ENCODE measurements at places on chromosomes 1 and 21.

DNA sequence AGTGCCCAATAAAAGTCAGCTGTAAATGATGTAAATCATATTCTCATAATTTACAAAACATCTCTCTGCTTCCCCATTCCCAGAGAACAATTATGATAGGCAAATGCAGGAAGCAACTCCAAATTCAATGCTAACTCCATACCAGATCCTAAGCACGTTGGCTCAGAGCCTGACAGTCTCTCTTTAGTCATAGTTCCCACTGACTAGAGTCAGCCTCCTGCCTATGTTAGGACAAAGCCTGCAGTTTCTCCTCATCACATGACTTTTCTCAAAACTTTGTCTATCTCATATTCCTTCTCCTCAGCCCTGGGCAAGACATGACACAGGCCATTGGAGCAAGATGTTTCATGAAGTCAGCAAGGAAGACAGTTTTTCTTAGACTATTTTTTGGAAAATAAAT is 101.5 kb upstream of the COL24A1 start:
- DNase-seq: peak; percentile 36

GRCh38 chr1:211734359-211734758 is 58.9 kb upstream of the NEK2 start:
- DNase-seq: no peak

DNA sequence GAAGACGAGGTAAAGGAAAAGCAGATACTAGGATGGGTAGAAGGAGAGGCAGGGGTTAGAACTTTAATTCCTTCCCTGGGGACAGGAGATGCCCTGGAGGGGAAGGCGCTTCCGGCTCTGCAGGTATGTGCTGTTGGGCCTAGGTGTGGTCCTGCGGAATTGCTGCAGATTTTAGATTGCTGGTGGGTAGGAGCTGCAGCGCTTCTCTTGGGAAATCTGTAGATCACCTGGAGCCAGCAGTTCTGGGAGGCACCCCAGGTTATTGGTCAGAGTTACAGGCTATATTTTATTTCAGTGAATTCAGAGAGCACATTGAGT is 1.1 kb downstream of the MGST3 start:
- DNase-seq: no peak

GRCh38 chr1:24490101-24490781 is 12.4 kb upstream of the RCAN3 start:
- DNase-seq: no peak

GRCh38 chr1:231420959-231421545 is 1.0 kb downstream of the EGLN1 start:
- peak; percentile 59 for DNase-seq

DNA sequence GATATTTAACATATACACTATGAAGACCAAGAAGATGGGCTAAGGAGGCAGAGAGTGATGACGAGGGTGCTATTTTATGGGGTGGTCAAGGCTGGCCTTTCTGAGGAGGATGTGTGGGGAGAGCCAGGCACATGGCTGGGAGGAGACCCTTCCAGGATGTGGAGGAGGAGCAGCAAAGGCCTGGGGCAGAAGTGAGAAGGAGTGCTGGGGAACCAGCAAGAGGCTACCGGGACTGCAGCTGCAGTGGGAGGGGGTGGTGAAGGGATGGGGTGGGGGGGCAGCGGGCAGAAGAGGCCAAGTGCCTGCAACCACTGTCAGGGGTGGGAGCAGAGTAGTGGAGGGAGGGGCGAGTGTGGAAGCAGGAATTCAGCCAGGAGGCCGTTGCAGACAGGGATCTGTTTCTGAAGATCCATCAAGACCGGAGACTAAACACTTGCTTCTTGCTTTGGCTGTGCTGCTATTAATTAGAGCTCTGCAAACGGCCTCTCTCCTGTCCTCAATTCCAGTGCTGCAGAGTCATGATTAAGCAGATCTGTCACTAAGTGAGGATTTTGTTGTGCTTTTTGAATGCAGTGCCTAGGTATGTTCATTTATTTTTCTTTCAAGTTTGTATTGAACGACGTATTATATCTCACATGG is 89.9 kb downstream of the IER5 start:
- DNase-seq: no peak

GRCh38 chr1:6638226-6638625 is 13.6 kb downstream of the THAP3 start:
- DNase-seq: no peak

DNA sequence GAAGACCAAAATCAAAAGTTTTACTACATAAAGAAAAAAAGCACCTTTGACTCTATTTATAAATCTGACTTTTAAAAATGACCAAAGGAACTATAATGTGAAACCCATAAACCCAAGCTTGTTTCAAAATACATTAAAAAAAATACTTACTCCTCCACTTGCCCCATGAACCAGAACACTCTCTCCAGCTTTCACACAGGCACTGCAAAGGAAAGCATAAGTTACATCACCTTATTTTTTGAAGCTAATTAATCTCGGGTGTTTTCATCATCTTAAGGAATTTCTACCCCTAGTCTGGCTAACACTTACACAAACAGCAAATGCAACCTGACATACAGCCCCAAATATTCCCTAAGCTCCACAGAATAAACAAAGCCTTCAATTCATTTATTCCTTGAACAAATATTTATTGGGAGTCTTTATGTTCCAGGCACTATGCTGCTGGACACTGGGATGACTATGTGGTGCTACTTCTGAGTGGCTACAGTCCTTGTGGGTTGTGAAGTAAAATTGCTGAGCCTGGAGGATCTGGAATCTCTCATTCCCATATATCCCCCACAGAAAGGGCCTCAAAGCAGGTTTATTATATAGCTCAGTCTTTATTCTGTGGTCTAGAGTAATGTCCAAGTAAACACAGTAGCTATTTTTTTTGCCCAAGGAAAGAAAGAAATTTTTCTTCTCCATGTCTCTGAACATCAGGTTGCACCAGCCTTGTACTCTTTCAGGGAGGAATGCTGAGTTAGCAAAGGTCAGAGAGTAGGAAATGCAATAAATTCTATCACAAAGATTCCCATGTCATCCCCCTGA is 18.2 kb downstream of the CRYZ start:
- peak; percentile 58 for DNase-seq

DNA sequence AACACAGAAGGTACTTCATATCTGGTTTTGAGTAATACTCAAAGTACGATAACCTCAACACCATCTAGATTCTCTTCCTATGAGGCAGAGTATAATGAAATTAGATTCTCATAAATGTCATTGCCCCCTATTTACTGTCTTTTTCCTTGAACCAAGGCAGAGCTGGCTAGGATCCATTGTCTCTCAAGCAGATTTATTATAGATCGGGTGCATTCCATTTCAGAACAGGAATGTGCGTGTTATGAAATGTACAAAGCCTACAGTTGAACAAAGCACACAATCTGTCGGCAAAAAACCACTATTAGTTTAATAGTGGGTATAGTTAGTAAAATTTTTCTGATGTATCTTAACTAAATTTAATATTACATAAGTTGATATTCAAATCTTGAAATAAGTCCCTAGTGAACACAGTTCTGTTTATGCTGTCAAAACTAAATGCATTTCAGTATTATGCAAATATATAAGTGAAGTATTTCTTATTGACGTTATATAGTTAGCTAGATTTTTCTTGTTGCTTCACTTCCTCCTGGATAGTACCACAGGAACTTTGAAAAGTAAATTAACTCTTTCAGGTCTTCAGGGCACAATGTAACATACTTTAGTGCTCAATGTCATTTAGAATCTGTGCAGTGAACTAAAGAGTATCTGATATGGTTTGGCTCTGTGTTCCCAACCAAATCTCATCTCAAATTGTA is 92.1 kb downstream of the DDAH1 start:
- no peak for DNase-seq

GRCh38 chr21:43987509-43987908 is 24.6 kb upstream of the TRAPPC10 start:
- no peak for DNase-seq

DNA sequence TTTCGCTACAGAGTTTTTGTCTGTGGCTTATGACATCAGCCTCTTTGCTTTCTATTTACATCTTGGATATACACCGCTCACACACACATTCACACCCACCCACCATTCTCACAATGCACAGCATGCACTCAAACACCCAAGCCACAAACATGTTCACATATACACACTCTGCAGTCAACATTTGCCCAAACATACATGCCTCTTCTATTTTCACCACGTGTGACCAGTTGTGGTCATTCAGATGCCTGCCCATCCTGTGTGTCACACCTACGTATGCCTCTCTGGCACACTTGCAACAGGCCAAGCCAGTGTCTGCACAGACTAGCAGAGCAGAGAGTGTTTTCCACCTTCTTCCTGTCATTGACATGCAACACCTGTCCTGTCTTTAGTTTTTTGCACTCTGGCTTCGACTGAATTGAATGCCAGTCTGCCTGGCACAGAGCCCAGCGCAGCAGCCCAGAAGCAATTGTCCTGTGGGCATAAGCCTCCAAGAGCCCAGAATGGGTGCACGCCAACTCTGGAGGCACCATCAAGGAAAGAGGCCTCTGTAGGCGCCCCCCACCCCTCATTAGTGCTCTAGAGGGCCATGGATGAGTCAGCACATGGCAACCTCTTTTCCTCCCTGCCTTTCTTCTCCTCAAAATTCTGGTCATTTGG is 37.7 kb upstream of the LRRN2 start:
- no peak for DNase-seq

GRCh38 chr1:214445199-214445598 is 106.2 kb downstream of the PTPN14 start:
- peak; percentile 19 for DNase-seq

DNA sequence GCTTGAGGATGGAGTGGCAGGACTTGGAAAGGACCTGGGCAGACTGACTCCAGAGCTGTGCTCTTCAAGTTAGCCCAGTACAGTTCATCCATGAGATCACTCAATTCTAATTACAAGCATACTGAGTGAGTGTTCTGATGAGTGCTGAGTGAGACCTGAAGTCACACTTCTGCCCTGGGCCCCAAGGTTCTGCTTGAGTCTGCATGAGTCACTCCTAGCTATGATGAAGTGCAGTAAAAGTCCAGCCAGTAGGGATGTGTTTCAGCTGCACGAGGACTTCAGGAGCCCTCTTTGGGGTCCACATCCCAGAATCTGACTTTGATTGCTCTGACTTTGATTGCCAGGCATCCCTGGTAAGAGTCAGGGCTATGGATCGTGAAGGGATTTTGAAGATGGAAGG is 35.8 kb downstream of the PLEKHA6 start:
- peak; percentile 62 for DNase-seq

DNA sequence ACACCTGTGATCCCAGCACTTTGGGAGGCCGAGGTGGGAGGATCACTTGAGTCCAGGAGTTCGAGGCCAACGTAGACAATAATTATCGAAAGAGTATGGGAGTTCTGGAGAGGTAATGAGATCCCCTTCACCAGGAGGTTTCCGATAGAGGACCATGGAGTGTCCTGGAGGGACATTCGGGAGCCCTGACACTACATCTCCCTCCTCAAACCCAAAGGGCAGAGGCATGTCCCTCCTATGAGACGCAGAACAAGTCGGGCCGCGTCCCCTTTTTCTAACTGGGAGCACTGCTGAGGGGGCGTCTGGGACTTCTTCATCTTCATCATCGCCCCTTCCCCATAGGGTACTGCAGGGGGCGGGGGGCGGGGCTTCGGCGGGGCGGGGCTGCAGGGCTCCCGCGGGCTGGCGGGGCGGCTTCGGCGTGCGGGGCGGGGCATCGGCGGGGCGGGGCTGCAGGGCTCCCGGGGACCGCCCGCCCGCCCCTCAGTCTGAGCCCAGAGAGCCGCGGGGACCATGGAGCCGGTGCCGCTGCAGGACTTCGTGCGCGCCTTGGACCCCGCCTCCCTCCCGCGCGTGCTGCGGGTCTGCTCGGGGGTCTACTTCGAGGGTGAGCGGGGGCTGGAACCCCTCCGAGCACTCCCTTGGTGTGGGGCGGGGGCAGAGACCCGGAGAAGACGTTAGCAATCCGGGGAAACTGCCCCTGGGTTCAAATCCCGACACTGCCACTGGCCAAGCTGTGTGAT is at the start of gene THEMIS2:
Gene THEMIS2 (plus strand): TSS at position 486 of the 743 bp plus-strand sequence. CDS start 28 bp downstream, at position 514.
- DNase-seq: peak; percentile 76

DNA sequence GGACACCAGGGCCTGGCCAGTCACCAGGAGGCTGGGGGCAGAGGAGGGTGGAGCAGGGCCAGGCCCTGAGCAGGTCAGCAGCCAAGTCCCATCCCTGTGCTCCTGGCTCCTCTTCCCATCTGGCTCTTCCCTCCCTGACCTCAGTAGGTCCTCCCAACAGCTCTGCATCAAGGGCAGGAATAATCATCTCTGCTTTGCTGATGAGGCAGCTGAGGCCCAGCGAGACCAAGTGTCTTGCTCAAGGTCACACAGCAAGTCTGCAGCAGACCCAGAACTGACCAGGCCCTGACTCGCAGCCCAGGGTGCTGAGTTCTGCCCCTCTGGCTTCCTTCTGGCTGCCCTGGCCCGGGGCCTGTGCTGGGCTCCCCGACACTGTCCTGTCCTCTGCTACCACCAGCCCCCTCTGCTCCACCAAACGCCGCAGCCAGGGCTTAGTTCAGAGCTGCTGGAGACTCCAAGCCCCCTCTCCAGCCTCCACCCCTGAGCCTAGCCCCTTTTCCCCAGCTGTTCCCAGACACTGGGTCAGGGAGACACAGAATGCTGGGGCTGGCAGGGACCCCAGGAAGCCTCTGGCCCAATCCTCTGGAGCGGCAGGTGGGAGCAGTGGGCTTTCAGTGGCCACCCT is 224.9 kb downstream of the PTPRU start:
- DNase-seq: no peak

DNA sequence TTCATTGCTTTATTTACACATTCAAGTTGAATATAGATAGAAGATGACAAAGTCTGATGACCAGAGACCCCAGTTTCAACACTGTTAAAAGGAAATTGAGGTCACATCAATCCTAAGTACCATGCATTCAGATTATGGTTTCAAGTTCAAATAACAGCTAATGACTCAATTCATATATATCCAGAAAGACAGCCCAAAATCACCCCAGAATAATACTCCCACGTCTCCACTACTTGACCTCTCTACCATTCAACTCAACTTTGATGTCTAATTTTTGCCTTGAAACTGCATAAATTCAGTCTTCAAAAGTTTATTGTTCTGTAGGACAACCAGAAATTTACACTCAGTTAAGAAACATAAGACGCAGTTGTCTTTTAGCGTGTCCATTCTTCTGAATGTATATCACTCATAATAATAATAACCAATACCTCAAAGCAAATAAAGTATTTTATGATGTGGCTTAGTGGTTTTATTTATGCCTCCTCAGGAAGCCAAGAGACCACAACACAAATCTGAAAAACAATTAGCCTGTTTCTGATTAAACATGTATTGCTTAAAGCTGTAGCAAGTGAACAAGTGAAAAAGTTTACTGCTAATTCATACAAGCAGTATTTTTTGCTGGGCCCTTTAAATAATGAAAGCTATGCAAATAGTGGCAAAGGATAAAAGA is 569.0 kb downstream of the LTN1 start:
- DNase-seq: no peak

GRCh38 chr1:9297831-9298230 is 5.1 kb downstream of the SPSB1 start:
- no peak for DNase-seq

GRCh38 chr1:16924216-16924918 is 2.6 kb downstream of the CROCC start:
- DNase-seq: no peak
